Breast epithelium (tissue), 4 donors: ENCODE measurements at places on chromosomes 1 and 21. TPM values are rescaled to one million over a fixed set of nuclear protein-coding genes. Genes with fewer than 3 reads are reported as not detected.

- DNase-seq, result no peak
These were observed 39.0 kb downstream of the GALNT2 start for GRCh38 chr1:230105754-230106625.

- DNase-seq, result no peak
These were observed 243.0 kb downstream of the SLC45A1 start for GRCh38 chr1:8560611-8561544.

- no peak for DNase-seq
These were observed 76.1 kb upstream of the HOOK1 start for GRCh38 chr1:59738591-59739015.

The S100A12 gene
- 1.3 TPM for total RNA-seq

The MRPL20 gene
- total RNA-seq, result 127 TPM

The CELA3B gene
- total RNA-seq, result not detected
